Neuronal stem cell (in vitro differentiated cells): ENCODE measurements at places on chromosomes 6 and 20.
A peak's percentile ranks its signal among the peaks of the same experiment; 100 is the strongest.

DNA sequence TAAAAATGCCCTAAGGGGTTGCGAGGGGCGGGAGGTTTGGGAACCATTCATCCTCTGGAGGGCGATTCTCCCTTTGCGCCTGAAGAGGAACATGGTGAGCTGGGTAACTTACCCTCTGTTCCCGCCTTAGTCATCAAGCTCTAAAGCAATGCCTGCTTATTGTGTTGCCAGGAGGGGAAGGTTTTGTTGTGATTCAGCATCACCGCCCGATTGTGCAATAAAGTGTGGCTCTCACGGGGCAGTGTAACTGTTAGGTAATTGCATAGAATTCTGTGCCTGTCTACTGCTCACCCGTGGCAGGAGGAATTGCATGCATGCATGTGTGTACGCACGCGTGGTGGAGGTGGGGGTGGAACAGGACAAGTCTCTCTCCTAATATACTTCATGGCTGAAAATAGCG is 95.5 kb upstream of the AGPAT4 start:
- DNase-seq = no peak

DNA sequence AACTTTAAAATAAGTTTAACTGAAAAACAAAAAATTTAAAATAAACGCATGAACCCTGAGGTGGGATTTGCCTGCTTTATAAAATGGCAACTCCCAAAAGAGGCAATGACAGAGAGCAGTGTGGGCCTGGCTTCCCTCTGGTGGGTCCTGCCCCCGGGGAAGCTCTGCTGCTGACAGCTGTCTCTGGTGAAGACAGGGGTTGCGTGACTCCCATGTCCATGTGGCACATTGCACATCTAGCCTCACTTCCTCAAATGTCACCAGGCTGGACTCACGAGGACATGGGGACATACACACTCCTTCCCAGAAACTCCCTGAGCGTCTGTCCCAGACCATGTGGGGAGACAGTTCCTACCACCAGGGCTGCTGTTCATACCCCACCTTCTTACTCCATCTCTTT is 66.2 kb downstream of the ABHD12 start:
- DNase-seq = no peak

DNA sequence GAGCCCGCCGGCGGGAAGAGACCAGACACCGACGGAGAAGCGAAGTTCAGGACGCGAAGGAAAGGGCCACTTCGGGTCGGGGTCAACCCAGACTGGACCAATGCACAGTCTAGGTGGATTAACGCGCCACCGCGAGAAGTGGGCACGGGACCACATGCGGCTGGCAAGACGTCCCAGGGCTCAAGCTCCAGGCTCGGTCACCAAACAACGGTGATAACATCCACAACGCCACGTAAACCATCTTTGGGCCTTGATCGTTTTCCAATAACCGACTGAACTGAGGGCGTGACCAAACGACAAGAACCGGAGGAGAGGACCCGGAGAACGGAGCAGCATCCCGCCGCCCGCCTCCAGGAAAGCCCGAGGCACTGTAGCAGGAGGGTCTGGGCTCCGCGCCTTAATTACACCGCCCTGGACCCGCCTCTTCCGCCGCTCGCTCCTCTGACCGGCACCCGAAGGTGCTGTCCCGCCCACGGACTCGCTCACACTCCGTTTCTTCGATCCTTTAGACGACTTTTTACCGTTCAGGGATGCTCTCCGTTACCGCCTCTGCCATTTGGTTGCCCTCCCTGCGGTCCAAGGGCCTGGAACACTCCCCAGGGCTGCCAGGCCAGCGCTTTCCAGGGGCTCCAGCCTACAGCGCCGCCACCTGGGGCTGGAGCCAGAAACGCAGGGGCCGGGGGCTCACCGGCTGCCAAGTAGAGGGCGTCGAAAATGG is 44.1 kb downstream of the DPPA5 start:
- DNase-seq = peak; percentile 50

DNA sequence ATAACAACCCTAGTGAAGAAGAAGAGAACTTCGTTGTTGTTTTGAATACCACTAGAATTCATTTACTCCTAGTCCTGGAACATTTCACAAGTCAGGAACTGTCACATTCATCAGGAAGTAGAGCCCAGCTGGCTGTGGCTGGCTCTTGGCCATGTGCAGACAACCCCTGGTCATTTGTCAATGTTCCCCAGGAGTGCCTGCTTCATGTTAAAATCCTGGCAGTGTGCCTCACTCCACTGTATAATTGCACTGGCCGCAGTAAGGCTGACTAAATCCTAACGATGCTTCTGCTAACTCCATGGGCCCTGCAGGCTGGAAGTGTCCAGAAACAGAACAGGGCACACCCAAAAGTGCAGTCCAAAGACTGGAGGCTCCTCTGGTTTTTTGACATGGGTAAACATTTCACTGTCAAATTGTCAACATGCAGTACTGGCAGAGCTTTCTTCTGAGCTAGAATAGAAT is 41.5 kb upstream of the ADGRF1 start:
- no peak for DNase-seq

- no peak for DNase-seq
These were observed 18.8 kb downstream of the CARMIL1 start for GRCh38 chr6:25297823-25298522.

- no peak for DNase-seq
These were observed 143.9 kb upstream of the ARID1B start for GRCh38 chr6:156633291-156633690.
